PC-3 (cell line): ENCODE measurements at places on chromosomes 3 and 15.

DNA sequence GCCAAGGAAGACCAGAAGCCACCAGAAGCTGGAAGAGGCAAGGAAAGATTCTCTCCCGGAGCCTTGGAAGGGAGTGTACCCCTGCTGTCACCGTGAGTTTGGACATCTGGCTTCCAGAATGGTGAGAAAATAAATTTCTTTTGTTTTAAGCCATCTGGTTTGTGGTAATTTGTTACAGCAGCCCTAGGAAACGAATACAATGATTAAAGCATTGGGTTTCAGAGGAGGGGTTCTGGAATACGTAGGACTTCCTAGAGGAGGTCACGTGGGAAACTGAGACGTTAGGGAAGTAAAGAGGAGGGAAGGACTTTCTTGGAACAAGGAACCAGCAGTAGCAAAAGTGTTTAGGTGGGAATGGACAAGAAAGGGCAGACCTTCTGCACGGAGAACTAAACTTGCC is 377.7 kb downstream of the IL20RB start:
- no peak for DNase-seq

DNA sequence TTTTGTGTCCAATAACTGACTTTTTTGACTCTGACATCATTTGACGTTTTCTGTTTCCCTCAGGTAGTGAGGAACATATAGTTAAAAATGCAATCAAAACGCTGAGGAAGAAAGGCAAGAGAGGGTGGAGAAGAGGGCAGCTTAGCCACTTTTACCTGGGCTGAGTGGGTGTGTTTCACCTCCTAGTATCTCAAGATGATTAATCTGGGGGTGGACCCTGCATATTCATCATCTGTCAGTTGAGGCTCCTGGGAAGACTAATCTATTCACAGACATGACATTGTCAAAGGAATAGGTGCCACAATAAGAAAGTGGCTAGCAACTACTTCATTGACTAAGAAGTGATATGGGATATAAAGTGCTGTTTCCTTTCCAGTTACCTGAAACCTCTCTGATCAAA is 331.5 kb upstream of the RARB start:
- no peak for DNase-seq

DNA sequence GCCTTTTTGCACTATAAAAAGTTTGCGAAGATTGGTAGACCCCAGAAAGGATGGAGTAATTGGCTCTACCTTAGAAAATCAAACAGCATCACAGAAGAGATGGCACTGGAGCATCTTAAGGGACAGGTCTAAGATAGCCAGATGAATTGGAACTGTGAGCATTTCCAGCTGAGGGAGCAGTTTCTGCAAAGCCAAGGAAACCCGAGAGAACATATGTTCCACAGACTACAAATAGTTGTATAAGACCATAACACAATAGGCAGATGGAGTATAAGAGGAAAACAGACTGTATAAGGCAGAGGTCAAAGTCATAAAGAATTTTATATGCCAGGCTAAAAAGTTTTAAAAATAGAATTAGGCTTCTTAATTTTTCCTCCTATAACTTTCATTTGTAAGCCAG is 46.0 kb downstream of the TSC22D2 start:
- no peak for DNase-seq

GRCh38 chr15:100515758-100516157 is 13.0 kb downstream of the CERS3 start:
- no peak for DNase-seq

DNA sequence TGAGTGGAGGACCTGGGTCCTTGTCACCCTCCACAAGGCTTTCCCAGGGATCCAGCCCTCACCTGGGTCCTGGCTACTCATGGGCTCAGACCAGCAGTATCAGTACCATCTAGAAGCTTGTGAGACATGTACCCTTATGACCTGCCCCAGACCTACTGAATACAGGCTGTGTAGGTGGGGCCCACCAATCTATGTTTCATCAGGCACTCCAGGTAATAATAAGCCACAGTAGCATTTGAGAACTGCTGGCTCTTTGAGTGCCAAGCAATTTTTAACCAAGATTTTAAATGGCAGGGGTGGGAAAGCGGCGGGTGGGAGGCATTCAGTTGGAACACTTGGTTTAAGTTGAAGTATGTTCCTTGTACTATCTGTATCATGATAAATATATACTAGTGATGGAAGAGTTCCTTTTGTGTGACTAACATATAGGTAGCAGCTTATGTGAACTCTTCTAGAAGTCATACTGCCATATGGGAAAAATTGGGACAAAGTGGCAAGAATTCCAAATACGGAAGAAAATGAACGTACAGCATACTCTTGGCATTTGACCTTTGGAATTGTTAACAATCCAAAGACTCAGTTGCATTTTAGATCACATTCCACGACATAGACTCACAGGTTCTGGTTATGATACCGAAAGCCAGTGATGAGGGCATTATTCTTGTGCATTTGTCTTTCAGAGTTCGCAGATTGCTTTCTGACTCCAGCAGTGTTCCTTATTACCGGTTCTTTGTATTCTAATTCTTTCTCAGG is 190.4 kb downstream of the GHSR start:
- DNase-seq, result no peak

DNA sequence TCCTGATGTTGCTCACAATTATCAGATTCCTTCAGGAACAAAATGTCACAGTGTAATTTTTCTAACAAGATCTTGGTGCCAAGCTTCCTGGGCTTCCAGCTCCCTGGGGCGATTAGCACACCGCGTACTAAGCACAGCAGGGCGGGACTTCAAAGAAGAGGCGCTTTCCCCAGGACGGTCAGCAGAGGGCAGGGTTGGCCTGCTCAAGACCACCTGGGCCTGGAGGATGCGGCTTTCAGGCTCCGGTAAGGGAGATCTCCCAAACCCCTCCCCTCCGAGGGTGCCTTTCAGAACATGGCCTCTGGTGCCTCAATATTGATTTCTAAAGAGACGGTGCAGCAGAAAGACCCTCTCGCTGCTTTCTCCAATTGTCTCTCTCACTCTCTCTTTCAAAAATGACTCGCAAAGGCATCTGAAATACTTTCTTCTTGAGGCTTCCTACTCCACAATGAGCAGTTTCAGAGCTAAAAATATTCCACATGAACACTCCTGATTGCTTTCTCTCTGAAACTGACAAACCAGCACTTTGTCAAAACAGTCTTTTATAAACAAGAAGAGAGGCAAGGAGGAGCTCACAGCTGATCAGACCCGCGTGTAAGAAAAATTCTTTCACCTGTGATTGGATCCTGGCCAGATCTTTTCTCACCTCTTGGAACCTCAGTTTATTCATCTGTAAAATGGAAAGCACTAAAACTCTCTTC is 154.0 kb downstream of the ADAMTS9 start:
- DNase-seq, result peak; percentile 64

DNA sequence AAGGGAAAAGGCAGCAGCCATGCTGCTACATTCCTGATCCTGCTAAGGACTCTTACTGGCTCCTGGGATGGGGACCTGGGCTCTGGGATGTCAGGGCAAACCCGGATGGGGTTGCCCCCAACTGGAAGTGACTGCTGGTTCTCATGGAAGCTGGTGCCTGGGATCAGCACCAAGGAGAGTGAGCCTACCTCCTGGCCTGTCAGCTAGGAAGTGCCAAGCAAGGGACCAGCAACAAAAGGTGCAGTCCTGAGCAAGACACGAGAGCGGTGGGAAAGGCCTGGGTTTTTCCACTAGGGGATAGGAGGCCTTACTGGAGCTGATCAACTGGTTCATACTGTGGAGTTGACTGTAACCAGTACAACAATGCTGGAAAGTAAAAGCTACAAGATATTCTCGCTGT is 47.9 kb upstream of the SYNM start:
- DNase-seq, result no peak

- no peak for DNase-seq
These were observed 36.7 kb upstream of the LHFPL4 start for GRCh38 chr3:9590282-9590791.

DNA sequence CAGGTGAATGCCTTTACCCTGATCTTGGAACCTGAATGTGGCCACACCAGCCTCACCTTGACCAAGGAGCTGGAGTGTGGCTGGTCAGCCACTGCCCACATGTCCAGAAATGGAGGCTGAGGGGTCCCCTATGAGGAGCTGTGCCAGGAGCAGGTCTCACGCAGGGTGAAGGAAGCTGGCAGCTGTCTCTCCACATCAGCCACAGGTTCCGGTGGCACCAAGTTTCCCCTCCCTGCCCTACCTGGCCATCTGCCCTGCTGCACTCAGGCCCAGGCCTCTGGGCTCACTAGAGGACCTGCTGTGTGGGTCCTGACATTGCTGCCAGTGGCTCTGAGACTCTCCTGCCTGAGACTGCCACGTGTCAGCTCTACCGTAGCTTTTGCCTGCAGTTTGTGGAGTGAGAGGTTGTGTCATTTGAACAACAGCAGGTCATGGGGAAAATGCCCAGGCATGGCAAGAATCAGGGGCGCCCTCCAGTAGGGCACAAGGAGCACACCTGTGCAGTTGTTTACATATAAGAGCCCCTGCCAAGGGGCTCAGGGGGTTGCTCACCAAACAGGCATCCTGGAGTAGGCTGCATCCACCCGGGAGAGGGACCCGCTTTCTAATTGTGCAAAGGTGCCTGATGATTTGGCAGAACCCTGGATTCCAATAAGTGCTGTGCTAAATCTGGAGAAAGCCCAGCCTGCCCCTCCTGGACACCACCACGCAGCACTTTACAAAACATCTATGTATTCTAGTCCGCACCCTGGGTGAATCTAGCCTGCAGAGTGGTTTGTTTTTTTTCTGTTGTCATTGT is 258.5 kb upstream of the TLE3 start:
- no peak for DNase-seq

GRCh38 chr15:50825946-50826345 is 60.4 kb upstream of the SPPL2A start:
- no peak for DNase-seq

GRCh38 chr3:146131616-146132410 is 29.2 kb downstream of the PLOD2 start:
- DNase-seq, result peak; percentile 71

DNA sequence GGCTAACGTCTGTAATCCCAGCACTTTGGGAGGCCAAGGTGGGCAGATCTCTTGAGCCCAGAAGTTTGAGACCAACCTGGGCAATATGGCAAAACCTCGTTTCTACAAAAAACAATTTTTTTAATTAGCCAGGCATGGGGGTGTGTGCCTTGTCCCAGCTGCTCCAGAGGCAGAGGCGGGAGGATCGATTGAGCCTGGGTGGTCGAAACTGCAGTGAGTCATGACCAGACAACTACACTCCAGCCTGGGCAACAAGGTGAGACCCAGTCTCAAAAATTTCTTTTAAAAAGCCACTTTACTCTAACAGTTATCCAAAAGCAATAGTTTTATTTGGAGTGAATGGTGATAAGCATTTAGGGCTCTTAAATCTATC is 12.5 kb downstream of the TRIM59 start:
- DNase-seq, result no peak

GRCh38 chr15:51322621-51323296 is 15.6 kb downstream of the CYP19A1 start:
- DNase-seq, result no peak

- peak; percentile 7 for DNase-seq
These were observed 714.3 kb upstream of the CFAP20DC start for GRCh38 chr3:59764171-59764570.

DNA sequence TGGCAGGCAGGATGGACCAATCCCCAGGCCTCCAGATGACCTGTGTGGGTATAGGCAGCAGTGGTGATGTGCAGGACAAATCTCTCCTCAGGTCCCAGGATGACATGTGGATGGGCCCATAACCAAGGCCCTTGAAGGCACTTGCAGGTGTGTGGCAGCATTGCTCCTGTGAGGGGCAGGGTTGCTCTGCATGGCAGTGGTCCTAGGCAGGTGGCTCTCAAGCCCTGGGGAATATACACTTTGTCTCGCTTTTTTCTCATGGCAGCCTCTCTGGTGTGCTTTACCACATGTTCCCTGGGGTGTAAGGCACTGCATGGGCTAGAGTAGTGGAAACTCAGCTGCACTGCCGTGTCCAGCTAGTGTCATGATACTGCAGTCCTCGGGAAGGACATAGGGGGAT is 503.6 kb downstream of the UNC13C start:
- no peak for DNase-seq

- peak; percentile 78 for DNase-seq
These were observed 172.9 kb upstream of the TBC1D5 start for GRCh38 chr3:17915341-17915740.

DNA sequence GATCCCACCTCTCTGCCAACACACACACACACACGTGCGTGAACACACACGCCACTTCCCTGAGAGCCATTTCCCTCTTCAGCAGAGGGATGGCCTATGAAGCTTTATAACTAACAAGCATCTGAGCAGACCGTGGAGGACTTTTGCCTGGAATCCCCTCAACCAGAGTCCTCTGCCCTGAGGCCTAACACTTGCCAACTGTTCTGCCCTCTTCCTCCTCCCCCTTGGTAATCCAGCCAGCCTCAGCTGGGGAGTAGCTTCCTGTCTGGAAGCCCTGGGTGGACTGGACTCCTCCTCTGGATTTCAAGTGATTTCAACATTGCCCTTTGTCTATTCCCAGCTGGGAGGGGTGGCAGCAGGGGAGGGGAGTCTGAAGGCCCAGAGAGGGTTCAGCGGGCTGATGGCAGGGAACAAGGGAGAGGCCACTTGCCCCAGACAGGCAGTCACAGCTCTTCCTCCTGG is 68.4 kb upstream of the HACD2 start:
- DNase-seq, result peak; percentile 30

- DNase-seq, result no peak
These were observed 243.5 kb upstream of the TRIM42 start for GRCh38 chr3:140434261-140434905.

DNA sequence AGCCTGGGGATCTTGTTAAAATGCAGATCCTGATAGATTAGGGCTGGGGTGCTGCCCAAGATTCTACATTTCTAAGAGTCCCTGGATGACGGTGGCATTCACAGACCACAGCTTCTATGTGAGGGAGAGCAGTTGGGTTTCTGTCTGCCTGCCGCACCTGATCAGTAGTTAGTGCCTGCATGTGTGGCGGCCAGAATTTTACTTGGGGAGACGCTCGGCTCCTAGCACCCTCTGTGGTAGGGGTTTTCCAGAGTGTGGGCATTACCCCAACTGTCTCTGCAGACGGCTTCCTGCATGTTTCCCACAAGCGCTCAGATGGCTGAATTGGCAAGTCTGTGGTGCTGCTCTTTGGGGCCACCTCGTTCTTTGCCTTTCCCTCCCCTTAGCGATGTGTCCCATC is 8.3 kb downstream of the GHRL start:
- no peak for DNase-seq

DNA sequence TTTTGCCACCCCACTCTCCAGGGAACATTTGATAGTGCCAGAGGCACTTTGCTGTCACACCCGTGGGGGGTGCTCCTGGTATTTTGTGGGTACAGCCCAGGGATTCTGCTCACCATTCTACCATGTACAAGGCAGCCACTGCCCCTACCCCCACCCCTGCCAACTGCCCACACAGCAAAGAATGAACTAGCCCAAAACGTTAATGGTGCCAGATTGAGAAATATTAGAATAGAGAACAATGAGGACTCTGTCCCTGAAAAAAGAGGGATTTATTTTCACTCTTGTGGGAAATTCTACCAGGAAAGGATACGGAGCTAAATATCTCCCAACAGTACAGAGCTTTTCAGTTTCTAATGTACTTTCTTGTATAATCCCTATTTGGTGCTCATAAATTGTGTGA is 154.5 kb upstream of the SUCLG2 start:
- DNase-seq, result no peak

- DNase-seq, result no peak
These were observed 666 bp upstream of the SEMA3F start for GRCh38 chr3:50154476-50154839.
